ENCODE measurements at places on chromosomes 5 and 9. TPM values are rescaled to one million over a fixed set of nuclear protein-coding genes. Genes with fewer than 3 reads are reported as not detected.

The PIP5K1B gene
- 1.3 TPM for total RNA-seq

The ENTREP1 gene
- total RNA-seq: 2.3 TPM

The PDLIM4 gene
- total RNA-seq: 48.8 TPM

The GPR150 gene
- not detected for total RNA-seq

The NPM1 gene
- total RNA-seq: 1,837 TPM

The NR4A3 gene
- 15.4 TPM for total RNA-seq

The HACD4 gene
- total RNA-seq: 3.0 TPM

The QRFP gene
- not detected for total RNA-seq

The TIMD4 gene
- total RNA-seq: not detected

The CRB2 gene
- 35.1 TPM for total RNA-seq

The RASGEF1C gene
- total RNA-seq: 0.36 TPM

The MEIKIN gene
- not detected for total RNA-seq

The CA9 gene
- total RNA-seq: 1.7 TPM

The IRX2 gene
- total RNA-seq: 32.6 TPM

The FOXD4 gene
- 0.35 TPM for total RNA-seq

The DMRT3 gene
- total RNA-seq: 2.5 TPM

The FGD3 gene
- 41.9 TPM for total RNA-seq

- DNase-seq: no peak
Measured at GRCh38 chr9:110029429-110029955, 178.5 kb downstream of the C9orf152 start.

DNA sequence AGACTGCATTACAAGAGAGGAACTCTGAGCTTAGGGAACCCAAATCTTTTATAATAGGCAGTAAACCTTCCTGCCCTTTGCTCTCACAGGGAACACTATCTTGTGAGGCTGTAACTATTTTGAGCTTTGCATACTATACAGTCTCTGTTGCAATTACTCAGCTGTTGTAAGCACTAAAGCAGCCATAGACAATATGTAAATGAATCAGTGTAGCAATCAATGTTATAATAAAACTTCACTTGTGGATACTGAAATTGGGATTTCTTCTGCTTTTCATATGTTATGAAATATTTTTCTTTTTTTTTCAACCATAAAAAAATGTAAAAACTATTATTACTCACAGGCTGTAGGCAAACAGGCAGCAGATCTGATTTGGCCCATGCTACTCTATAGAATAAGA, 16.7 kb upstream of the UBQLN1 start:
- DNase-seq: no peak

GRCh38 chr5:54294097-54294667, 16.2 kb downstream of the ARL15 start:
- DNase-seq: no peak

- no peak for DNase-seq
Measured at GRCh38 chr9:129402371-129402739, 218.5 kb downstream of the C9orf50 start.

GRCh38 chr5:180908998-180909731, 10.2 kb downstream of the BTNL8 start:
- no peak for DNase-seq

GRCh38 chr9:120894321-120895148, 17.5 kb upstream of the PHF19 start:
- DNase-seq: no peak

- no peak for DNase-seq
Measured at GRCh38 chr5:129387944-129388343, 72.2 kb upstream of the ADAMTS19 start.

DNA sequence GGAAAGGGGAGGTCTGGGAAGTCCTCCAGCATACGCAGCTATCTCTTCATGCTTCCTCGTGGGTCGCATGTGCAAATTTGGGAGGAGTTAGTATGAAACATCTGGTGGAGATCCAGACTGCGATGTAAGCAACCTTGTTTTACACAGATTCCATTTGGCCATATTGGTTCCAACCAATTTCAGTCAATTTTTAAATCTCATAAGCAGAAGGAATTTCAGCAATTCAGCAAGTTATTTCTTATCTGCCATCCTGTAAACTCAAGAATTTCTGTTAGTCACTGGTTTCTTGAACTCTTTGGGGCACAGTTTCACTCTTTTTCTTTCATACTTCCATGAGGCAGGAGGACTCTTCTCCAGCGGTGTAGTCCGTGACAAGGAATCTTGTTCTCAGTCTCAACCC, 130.4 kb upstream of the CLINT1 start:
- DNase-seq: no peak

DNA sequence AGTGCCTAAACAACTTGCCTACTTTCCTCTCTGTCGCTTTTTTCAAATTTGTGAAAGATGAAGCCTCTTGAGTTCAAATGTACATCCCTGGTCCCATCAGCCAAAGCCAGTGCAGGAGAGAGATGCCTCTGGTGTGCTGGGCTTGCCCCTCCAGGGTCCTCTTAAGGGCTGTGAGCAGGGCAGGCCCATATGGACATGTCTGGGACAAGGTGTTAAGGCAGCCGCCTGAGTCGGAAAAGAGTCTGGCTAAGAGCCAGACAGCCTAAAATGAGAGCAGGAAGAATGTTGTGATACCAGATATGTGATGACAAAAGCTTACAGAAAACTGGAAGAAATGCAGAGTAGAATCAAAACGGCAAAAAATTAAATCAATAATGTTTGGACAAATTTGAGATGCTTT, 72.5 kb downstream of the APTX start:
- DNase-seq: no peak

GRCh38 chr9:35254237-35254636, 92.4 kb downstream of the UNC13B start:
- no peak for DNase-seq

GRCh38 chr9:72271613-72272478, 93.2 kb downstream of the ZFAND5 start:
- no peak for DNase-seq

- DNase-seq: no peak
Measured at GRCh38 chr9:93996863-93997262, 41.7 kb upstream of the BARX1 start.

GRCh38 chr5:161925960-161926359, 78.0 kb downstream of the GABRA1 start:
- no peak for DNase-seq

DNA sequence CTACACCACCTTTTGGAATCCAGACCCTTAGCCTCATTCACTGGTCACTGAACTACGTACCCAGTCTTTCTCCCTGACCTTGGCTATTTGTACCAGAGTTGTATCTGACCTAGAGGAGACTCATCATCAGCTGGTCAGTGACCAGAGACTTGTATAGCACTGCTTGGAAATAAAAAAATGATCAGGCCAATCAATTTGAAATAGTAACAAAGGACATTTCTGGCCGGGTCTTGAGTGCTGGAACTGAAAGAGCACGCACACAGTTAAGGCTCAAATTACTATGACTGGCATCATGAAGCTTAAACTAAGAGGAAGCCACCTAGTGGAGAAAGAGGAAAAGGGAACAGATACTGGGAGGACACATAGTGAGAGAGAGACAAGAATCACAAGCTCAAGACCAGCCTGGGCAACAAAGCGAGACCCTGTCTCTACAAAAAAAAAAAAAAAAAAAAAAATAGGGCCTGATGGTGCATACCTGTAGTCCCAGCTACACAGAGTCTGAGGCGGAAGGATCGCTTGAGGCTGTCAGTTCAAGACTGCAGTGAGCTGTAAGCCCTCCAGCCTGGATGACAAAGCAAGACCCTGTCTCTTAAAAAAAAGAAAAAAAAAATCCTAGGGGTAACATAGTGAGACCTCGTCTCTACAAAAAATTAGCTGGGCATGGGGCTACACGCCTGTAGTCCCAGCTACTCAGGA, 12.8 kb upstream of the SRP19 start:
- DNase-seq: no peak

GRCh38 chr9:131625790-131626670, 80.7 kb downstream of the PRRT1B start:
- no peak for DNase-seq

GRCh38 chr9:113331780-113332179, 8.3 kb downstream of the WDR31 start:
- DNase-seq: no peak

DNA sequence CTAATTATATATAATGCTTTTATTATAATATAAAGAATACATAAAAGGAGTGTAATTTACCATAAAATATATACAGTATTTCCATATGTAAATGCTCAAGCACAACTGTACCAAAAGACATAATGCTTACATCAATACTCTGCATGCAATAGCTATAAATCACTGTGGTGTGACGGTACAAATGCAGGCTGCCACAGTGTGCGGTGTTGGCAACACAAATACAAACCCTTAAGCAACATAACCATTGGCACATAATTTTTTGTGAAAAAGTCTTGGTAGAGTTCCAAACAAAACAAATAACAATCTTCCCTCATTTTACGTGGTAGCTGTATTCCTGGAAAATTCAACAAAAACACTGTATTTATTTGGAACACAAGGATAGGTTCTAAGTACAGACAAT, 1.9 kb upstream of the SHISAL2B start:
- no peak for DNase-seq

DNA sequence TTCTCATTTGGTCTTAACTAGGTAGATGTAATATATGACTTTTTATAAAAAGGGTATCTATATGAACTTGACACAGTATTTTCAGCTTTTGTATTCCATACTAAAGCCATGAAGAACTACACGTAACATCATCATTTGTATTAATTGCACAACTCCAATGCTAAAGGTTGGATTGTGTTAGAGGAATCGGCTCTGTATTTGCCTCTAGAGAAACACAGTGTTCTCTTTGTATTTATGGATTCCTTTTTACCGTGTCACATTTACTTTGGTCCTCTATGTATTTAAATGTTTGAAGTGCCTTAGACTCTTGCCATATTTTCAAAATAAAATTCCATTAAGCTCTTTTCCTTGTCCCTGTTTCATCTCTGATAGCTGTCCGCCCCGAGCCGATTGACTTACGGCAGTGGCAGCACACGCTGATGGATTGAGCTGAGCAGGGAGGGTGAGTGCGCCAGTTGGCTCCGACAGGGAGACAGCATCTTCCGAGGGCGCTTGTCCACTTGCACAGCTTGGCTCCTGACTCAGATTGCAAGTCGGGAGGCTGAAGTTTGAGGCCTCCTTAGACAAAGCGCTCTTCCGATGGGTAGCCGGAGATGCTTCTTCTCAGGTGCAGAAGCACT, 95.6 kb upstream of the DMRT1 start:
- no peak for DNase-seq

DNA sequence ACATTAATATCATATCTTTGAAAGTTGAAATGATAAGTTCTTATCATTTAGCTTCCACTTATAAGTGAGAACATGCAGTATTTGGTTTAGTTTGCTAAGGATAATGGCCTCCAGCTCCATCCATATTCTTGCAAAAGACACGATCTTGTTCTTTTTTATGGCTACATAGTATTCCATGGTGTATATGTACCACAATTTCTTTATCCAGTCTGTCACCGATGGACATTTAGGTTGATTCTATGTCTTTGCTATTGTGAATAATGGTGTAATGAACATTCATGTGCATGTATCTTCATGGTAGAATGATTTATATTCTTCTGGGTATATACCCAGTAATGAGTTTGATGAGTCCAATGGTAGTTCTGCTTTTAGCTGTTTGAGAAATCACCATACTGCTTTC, 135.0 kb upstream of the PRR16 start:
- no peak for DNase-seq

- no peak for DNase-seq
Measured at GRCh38 chr5:152632360-152632759, 227.3 kb upstream of the NMUR2 start.

DNA sequence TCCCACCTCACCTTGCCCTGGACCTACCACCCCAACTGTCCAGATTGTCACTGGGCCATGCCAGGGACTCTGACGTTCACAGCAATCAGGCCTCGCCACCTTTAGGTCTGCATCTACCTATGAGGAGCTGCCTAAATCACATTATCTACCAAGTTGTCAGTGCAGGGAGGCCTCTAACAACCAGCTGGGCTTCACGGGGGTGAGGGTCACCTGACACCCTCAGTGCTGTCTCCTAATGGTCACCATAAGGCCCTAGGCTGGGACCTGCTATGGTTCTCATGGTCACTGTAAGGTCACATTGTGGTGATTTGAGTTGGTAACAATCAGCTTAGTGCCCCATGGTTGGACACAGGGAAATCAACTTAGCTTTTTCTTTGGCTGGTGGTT, 119.2 kb upstream of the CXCL14 start:
- DNase-seq: no peak

DNA sequence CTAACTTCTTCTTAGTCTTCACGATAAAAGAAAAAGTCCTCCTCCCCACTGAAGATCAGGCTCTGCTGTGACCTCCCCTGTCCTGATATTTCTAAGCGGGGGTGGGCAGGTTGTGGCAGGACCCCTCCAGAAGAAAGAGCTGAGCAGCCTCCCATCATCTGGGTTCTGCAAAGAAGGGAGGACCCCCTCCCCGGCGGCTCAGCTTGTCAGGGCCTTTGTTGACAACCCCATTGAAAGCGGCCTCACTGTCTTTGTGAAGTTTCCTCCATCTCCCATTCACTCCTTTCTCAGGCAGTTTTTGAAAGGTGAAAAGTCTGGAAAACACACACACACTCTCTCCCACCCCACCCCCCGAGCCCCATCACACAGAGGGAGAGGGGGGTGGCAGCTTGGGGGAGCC, 26.2 kb upstream of the BARHL1 start:
- DNase-seq: no peak

DNA sequence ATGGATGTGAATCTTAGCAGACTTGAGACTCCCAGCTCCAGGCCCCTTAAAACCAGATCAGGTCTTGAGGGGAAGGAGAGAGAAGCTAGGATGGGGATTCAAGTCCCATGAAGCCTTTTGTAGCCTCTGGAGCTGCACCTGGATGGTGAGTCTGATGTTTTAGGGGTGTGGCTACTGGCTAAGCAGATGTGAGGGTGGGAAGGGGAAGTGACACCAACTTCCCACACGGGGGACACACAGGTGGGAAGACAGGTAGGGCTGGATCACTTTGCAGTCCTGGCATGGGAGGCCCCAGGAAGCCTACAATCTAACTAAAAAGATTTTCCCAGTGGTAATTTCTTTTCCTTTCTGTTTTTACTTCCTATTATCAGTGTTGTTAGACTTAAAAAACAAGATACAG, 38.7 kb upstream of the UBAP2 start:
- DNase-seq: no peak

DNA sequence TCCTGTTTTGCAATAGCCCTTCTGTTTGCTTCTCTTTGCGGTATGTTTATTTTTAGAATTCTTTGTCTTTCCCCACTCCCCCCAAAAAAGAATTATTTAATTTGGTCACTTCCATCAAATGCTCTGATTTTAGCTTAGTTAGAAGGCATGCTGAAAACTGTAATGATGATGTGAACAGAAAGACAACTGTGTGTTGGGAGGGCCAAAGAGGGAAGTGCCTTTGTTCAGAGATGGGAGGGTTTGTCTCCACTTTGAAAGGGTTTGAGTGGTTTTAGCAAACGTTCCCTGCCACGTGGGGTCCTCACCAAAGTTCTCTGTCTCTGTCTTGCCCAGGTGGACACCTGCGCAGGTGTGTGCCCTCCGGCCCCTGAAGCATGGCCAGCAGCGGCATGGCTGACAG, 41.9 kb downstream of the SYK start:
- DNase-seq: no peak

DNA sequence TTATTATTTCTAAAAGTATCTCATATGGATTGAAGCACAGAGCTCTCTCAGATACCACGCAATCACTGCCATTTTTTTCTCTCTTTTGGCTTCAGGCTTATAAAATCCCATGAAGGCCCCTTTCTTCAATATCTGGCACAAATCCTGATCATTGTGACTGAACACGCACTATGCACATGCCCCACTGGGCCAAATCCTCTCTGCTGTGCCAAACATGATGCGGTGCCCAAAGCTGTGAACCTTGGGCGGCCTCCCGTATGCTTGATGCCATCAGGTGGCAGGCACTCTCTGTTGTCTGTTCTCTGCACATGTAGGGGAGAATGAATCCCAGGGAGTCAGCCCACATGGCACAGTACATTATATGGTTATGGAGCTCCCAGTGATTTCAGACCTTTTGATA, 375.0 kb upstream of the RGMB start:
- DNase-seq: no peak

GRCh38 chr5:140018920-140019644, 24.0 kb downstream of the NRG2 start:
- DNase-seq: no peak
